ENCODE measurements at places on chromosomes 13 and 19.
A peak's percentile ranks its signal among the peaks of the same experiment; 100 is the strongest.

DNA sequence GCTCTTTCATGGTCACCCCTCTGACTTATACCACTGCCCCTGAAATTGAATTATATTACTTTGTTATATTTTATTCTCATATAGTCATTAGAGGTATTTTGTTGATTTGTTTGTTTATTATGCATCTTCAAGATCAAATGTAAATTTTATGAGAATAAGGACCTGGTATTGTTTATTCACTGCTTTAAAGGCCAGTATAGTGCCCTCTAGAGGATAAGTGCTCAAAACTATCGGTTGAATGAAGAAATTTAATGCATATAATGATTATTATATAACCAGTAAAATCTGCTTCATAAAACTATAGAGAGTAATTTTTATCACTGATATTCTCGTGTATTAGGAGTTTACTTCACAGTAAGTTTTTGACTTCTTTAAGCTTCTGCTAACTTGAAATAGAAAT lies 1401.9 kb downstream of the SLITRK1 start:
- no peak for DNase-seq

DNA sequence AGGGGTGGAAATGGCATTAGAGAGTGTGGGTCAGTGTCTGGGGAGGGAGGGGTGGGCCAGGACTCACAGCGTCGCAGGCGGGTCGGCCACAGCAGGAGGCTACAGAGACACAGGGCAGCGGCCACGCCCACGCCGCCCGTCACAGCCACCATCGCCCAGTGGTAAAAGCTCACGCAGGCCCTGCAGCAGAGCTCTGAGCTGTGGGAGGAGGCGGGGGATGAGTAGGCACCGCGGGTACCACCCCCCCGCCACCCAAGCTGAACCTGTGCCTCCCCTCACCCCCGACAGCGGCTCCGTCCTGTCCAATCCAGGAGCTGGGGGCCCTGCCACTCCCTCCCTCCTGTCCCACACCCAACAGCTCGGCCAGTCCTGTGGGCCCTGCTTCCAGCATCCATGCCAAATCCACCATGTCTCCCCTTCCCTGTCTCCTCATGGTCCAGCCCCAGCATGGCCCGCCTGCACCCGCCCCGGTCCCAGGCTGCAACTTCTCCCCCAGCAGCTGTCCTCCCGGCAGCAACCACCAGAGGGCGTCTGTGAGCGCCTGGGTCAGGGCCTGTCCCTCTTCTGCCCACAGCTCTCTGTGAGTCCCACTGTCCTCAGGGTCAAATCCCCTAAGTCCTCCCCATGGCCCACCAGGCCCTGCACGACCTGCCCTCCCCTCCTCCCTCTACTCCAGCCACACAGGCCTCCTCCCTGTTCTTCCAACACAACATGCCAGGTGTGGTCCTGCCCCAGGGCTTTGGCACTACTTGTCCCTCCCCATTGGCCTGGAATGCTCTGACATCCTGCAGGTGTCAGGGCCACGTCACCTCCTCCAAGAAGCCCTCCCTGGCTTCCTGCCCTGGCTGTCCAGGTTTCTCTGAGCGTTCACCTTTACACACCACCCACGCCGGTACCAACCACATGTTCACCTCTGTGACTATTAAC lies 6.0 kb downstream of the TEKTIP1 start:
- peak; percentile 42 for DNase-seq

DNA sequence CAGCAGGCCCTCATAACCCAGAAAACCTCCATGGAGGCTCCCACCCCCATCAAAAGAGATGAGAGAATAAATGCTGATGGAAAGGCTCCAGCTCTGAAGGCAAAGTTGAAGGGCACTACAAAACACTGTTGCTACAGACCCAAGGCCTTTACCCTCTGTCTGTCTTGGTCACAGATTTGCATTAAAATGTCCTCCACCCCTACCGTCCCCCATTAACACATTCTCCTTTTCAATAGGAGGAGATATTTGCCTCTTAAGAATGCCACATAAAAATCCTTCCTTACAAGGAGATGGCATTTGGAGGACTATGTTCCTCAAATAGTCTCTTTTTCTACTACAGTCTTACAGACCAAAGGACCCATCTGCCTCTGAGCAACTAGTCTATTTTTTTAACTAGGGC lies 361.5 kb downstream of the ENOX1 start:
- no peak for DNase-seq

GRCh38 chr13:100753376-100753775 lies 78.8 kb upstream of the TMTC4 start:
- DNase-seq, result no peak

DNA sequence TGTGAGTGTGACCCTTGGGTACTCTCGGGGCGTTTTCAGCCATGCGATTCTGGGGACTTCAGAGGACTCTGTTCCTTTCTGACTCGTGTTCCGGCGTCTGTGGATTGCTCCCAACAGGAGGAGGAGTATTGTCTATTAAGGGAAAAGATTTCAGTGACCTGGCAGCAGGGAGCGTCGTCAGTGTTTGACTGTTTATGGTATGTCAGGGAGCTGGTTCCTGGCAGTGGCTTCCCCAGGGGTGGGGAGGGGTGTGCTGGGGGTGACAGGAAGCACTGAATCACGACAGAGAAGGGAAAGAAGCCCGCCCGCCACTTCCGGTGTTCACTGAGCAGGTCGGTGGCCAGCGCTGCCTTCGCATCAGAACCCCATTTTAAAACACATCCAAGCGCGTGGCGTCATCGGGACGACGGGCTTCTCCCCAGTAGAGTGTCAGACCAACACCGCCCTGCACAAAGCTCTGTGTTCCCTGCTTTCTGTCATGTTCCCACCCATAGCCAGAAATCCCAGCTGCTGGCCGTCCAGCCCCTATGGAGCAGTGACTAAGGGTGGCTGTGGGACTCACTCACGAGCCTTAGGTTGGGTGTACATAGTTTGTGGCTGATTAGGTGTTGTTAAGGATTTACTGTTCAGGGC lies 33.8 kb downstream of the COL4A2 start:
- DNase-seq, result peak; percentile 7

GRCh38 chr13:41244556-41244955 lies 18.8 kb downstream of the MTRF1 start:
- no peak for DNase-seq

- no peak for DNase-seq
Observed at GRCh38 chr13:44817131-44817671, 172.1 kb downstream of the NUFIP1 start.

DNA sequence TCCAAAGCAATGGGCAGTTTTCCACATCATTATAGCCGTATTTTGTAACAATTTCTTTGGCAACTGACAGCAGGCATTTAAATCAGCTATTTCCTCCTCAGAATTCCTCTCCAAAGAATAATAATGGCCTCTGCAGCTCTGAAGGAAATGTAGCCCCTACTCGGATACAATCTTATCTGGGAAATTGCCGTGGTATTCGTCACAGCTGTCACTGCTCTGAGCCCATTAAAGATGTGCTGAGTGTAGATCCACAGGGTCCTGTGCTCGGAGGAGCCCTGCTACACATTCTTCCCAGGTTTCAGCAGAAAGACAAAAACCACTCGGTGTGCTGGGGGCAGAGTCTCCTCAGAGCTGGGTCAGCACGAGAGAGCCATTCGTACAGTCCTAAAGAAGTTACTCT lies 33.1 kb downstream of the MZT1 start:
- no peak for DNase-seq

- DNase-seq, result no peak
Observed at GRCh38 chr13:113616281-113616906, 31.8 kb downstream of the TFDP1 start.

Measured in stimulated activated CD8-positive, alpha-beta memory T cell treated with anti-CD3 and anti-CD28 coated beads, Interleukin-4, amount 100 ng/mL, for 4 hours (primary cell).